ENCODE measurements at places on chromosomes 11 and 22.

GRCh38 chr22:43528601-43529360, 117.0 kb downstream of the MPPED1 start:
- no peak for DNase-seq

DNA sequence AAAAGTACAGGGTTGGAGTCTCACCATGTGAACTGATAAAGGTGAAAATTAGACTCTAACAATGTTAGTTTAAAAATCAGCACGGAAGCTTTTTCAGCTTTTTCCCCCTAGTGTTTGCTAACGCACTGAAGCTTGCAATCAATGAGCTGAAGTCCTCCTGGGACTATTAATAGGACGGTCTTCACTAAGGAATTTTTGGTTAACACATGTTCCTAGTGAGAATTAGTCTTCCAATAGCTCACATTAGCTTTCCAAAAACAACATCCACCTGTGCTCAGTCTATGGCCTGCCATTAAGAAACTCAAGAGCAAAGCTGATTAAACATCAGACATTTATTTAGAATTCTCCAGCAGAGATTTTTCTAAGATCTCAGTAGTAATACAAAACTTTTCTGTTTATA, 26.7 kb upstream of the DDI1 start:
- no peak for DNase-seq

DNA sequence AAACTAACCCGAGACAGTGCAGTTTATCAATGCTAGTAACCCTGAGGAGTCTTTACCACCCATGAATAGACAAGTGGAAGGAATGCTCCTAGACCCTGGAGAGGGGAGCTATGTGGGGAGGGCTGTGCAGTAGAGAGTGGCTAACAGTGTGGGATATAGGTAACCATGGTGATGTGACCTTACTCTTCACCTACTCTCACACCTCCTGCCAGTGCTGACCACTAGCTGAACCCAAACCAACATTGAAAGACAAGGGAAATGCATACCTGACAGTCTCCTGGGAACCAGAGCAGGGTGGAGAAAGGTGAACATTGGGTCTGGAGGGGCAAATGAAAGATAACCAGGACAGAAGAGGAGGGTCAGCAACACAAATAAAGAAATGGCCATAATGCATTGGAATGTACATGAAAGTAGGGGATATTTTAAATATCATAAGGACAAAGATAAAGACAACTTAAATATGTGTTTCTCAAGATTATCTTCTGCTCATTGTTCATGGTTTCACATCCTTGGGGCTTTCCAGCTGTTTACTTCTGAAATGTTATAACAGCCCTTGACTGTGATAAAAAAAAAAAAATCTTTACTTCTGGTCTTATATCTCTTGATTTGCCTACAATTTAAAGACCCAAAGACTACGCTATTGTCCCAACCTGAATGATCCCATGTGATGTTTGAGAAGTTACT, 983.3 kb upstream of the TENM4 start:
- peak; percentile 9 for DNase-seq

DNA sequence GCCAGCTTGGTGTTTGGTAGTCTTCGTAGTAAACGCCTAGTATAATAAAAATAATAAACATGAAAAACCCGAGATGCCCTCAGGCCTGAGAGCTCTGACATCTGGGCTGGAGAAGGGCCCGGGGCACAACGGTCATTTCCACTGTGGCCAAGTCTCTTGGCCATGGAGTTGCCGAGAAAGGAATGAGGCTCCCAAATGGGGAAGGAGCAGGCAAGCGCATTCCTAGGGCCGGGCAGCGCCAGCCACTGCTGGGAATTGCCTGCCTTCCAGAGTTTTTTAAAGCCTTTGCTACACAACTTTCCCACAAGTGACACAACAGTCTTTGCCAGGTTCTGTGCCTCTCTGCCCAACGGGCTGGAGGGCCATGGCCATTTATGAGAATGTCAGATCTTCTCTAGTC, 103.4 kb downstream of the NAV2 start:
- no peak for DNase-seq

- DNase-seq, result no peak
Observed at GRCh38 chr11:40380835-40381234, 1078.6 kb downstream of the LRRC4C start.

- DNase-seq, result no peak
Observed at GRCh38 chr22:26974914-26975803, 317.8 kb downstream of the MIAT start.

- DNase-seq, result no peak
Observed at GRCh38 chr11:43556612-43557375, 123.7 kb upstream of the HSD17B12 start.

GRCh38 chr11:111793863-111794262, 27.7 kb upstream of the PPP2R1B start:
- DNase-seq, result no peak

GRCh38 chr11:78310500-78310909, 107.1 kb downstream of the GAB2 start:
- peak; percentile 88 for DNase-seq

DNA sequence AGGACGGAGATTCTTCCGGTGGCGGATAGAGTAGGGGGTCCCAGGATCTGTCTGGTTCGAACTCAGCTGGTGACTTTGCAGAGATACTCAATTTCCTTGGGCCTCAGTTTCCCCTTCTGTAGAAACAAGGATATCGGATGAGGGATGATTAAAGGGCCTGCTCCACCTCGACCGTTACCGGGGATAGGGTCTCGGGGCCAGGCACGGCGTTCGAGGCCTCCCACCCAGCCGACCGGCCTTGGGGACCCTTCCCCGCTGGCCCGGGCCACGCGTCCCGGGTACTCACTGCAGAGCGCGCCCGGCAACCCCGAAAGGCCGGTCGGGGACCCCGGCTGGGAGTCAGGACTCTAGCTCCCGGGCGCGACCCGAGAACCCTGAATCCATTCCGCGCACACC, 321 bp downstream of the RHBDD3 start:
- DNase-seq, result no peak

DNA sequence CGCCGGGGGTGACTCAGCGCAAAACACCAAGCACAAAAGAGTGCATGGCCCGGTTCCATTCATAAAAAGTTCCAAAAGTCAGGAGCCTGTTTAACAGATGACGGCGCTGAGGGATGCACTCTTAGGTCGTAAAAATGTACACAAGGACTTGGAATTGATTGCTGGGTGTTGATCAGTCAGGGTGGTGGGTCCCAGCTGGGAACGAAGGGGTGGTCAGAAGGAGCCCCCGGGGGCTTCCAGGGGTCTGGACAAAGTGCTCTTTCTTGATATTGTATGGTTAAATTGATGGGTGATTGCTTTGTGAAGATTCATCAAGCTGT, 20.7 kb downstream of the IFITM10 start:
- no peak for DNase-seq

DNA sequence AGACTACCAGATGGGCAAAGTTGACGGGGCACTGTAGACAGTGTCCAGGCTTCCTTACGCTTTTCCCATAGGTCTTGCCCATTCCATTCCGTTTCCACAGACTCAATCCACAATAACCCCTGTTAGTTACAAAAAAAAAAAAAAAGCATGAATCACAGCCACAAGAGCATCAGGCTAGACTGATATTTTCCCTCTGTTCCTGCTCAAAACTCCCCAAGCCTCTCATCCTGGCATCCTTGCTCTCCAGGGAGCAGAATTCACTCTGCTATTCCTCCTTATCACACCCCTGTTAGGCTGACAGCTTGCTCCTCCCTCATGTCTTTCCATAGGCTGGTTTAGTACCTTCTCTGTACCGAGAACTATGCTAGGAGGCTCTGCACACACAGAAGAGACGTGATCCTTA, 42.2 kb downstream of the TMEM123 start:
- no peak for DNase-seq

DNA sequence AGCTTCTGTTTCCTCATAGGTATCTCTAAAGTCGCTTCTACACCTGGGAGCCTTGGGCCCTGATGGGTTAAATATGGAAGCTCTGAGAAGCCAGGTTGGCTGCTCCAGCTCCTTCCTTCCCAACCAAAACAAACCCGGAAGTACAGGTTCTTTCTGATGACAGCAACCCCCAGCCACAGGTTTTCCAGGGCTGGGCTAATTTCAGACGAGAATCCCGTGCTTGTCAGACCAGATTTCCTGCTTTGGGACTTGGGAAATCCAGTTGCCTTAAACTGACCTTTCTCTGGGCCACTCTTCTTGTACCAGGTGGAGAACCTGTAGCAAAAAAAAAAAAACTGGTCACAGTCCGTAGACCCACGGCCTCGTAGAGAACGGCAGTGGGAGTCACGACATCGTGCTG, 51.9 kb downstream of the RBX1 start:
- DNase-seq, result no peak

DNA sequence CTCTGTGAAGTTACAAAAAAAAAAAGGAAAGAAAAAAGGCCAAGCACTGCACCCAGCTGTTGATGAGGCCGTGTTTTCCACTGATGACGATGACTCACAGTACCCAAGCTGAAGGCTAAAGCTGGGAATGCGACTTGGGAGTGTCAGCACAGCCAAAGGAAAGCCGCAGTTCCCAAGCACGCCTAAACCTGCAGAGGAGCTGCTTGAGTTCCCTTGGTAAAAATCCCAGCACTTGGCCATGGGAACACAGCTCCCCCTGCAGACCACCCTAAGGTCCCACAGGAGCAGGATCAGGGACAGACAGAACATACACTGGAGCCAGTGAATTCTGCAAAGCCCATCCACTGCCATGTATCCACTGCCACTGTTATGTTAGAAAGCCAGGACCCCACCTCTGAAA, 39.9 kb downstream of the SERGEF start:
- no peak for DNase-seq

DNA sequence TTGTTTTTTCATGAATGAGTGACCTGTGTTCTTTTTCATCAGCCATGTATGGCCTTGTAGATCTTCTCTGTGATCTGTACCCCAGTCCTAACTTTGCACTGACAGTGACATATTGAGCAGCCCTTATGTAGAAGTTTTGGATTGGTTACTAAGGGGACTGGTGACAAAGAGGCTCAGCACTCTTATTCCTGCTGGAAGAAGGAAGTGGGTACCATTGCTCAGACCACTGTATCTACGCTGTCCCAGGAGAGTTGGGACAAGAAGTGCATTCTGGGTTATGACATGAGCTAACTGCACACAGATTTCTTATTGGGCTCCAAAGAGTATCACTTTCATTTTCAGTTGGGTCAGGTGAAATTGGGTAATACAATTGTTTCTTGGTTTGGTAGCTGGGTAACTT, 107.8 kb upstream of the RASSF10 start:
- DNase-seq, result peak; percentile 12

- DNase-seq, result no peak
Observed at GRCh38 chr11:19703211-19703610, 9.4 kb upstream of the NAV2 start.

DNA sequence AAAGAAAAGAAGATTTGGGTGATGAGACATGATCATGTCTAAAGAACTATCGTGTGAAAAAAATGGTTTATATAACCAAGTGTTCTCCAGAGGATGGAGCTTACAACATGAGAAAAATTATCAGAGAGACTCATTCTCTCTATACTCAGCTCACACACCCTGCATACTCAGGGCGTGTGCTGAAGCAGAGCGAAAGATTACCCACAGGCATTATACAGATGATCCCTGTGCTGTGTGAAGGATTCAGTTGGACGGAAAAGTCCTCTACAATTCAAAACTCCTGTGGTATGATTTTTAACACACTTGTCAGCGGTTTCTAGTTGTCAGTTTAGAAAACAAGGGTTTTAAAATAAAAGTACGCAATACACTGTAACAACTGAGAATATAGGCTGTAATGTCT, 267.3 kb downstream of the DLG2 start:
- DNase-seq, result no peak

DNA sequence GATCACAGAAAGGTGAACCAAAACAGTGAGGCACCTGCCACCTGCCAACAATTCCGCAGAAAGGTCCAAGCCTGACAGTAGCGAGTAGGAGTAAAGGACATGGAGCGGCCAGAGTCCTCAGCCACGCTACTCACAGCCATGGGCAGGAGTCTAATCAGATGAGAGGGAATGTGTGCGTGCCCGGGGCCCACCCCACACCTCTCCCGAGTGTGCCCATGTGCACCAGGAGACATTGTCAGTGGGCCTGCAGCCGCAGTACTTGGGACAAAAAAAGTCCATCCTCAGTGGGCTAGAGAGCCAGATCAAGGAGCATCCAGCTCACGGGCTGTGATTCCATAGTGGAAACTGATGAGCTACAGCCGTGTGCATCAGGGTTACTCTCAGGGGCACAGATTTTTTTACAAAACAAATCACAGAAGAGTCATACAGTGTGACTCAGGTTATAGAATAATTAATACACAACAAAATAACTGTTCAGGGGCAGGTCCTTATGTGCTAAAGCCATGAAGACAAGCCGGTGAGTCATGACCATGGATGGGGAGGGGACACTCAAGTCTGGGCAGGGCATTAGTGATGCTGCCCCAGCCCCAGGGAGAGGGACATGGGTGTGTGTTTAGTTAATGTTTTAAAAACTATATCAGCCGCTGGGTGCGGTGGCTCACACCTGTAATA, 12.0 kb downstream of the SART1 start:
- no peak for DNase-seq

DNA sequence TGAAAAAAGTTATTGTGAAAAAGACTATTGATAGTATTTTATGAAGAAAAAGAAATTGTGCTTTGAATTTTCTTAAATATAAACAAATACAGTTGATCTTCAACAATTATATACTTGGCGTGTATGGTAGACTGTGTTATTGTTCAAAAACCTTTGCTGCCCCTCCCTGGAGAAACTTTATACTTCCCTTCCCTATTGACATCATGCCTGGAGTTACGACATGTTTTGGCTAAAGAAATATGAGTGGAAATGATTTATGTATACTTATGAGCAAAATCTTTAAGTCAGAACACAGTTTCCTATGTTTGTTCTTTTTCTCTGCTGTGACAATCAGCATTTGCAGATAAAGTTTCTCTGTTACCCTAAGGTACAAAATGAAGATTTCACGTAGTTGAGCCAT, 243.8 kb downstream of the TMEM135 start:
- no peak for DNase-seq

DNA sequence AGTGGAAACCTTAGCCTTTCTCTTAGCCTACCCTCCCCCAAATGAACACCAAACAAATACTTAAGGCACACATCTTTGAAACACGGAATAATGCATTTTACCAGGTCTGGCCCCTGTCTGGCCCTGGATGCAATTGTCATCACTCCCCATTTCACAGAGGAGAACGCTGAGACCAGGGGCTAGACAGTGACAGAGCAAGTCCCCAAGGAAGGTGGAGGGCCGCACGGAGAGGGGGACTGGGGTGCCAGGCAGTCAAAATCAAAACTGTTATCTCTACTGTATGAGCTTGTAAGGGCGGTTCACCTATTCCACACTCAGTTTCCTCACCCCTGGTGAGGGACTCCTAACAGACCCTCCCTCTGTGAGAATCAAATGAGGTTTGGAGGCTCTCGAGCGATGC, 414.2 kb downstream of the SOX6 start:
- DNase-seq, result no peak

- no peak for DNase-seq
Observed at GRCh38 chr11:41866525-41866924, 407.1 kb upstream of the LRRC4C start.

- DNase-seq, result no peak
Observed at GRCh38 chr11:15830741-15831428, 525.5 kb downstream of the SOX6 start.
